ENCODE measurements at places on chromosomes 13 and 19.

GRCh38 chr13:45073809-45074208 lies 46.5 kb upstream of the GTF2F2 start:
- DNase-seq, result no peak

DNA sequence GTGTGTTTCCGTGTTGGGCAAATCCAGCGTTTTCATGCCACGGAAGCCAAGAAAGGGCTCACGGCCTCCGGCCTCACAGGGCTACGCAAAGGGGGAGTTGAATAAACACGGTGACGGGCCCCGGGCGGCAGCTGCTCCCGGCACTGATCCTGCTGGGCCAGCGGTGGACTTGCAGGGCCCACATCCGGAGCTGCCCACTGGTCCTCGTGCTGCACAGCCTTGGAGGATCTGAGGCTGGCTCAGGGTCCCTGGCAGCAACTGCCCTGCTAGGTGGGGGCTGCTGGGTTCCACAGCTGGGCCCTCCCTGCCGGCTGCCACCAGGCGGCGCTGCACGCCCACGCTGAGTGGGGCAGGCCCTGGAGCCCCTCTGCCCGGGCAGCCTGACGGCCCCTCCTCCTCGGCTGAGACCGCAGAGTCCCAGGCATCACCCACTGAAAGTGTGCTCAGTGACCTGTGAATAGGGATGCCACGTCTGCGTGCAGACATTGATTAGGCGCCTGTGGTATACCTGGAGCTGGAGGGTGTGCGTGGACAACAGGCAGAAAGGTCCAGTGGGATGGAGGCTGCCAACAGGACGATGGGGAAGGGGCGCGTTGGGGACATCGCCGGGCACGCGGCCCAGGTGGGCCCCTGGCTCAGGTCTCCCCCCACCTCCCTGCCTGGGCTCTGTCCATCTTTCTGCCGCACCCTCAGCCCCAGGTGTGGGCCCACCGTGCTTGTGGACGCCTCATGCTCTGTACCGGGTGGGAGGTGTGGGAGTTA lies 5.3 kb upstream of the HCN2 start:
- peak; percentile 43 for DNase-seq

DNA sequence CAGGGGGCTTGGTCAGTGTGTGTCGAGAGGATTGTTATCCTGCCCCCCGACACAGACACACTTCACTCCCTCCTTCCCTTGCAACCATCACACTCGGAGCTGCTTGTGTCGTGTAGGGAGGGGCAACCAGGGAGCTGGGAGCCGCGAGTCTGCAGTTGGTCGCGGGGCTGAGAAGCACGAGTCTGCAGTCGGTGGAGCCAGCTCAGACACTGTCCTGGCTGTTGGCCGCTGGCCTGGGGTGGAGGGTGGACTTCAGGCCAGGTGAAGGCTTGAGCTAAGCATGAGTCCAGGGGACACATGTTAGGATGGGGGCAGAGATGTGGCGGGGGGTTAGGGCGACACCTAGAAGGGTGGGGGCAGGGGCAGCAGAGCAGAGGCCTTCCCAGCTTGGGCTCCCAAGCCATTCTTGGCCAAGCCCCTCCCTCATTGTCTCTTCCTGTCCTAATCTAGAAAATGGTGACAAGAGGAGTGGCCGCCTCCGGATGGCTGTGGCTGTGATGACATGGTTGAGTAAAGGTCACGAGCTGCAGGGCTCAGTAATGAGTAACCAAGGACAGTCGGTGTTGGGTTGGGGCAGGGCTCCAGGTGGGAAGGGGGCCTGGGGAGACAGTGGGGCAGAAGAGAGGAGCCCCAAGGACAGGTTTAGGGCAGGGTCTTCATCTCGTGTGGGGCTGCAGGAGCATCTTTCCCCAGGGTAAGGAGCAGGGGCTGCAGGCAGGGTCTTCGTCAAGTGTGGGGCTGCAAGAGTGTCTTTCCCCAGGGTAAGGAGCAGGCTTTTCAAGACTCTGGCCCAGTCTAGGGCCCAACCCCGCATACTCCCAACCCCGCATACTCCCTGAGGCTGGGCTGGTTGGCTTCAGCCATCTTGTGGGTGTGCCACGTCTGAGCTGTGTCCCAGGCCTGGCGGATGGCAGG lies 8.6 kb downstream of the PPP5C start:
- no peak for DNase-seq

- DNase-seq, result no peak
Observed at GRCh38 chr19:13057744-13058143, 44.9 kb downstream of the LYL1 start.

DNA sequence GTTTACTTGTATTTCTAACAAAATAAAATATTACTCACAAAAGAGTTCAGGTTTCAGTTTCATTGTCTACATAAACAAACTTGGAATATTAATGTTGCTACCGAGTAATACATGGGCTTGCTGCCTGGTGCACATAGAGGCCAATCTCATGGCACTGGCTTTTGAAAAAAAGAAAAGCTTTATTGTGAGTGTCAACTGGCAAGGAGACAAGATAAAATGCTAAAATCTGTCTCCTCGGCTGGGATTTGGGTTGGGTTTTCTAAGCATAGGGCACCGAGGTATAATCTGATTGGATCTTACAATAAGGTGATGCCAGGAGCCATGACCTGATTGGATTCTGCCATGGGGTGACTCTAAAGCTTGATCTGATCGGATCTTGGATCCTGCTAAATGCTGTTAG lies 1519.9 kb upstream of the MIR17HG start:
- no peak for DNase-seq

DNA sequence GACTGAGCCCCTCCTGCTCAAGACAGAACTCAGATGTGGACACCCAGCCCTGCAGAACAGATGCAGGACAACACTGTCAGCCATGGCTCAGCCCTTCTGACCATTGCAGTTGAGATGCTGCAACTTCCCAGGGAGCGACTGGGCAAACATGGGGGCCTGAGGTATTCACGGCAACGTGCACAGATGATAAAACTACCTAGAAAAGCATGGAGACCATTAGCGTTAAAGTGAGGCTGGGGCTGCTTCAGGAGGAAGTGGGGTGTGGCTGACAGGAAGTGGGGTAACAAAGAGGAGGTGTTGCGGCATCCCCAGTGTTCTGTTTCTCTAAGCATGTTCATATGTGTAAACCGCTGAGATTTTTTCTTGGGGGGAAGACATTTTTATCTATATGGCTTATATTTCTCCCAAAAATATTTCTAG lies 1.3 kb upstream of the SIGLEC9 start:
- DNase-seq, result no peak

GRCh38 chr19:49983645-49984229 lies 22.8 kb upstream of the SIGLEC11 start:
- peak; percentile 50 for DNase-seq

GRCh38 chr19:19385896-19386869 lies 19.3 kb upstream of the GATAD2A start:
- peak; percentile 41 for DNase-seq

- DNase-seq, result no peak
Observed at GRCh38 chr13:105982219-105982930, 553.1 kb downstream of the EFNB2 start.

GRCh38 chr13:109974354-109974753 lies 188.0 kb upstream of the IRS2 start:
- no peak for DNase-seq

DNA sequence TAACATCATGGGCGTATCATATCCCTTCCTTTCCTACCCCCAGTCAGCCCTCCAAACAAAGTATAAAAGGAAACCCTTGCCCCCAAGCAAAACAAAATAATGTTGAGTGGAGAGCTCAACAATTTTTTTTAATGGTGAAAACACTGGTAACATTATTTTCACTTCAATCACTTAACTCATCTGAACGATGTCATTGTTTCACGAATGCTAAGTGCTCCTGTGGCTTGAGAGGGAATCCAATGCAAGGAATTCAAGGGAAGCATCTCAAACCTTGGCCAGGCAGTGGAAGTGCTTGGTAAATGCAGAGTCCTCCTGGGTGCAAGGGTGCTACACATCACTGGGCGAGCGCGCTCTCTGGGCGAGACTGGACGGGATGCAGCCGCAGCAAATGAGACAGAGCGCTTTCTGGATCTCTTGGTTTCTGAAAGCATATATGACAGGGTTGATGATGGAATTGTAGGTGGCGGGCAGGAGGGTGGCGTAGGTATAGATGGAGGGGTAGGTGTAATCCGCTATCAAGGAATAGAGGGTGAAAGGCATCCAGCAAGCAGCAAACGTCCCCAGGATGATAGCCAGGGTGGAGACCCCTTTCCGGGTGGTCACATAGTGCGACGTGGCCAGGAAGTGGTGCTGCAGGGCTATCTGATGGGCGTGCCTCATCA lies 2.0 kb downstream of the GPR12 start:
- no peak for DNase-seq

- no peak for DNase-seq
Observed at GRCh38 chr19:35859414-35859813, 2.7 kb downstream of the KIRREL2 start.

- no peak for DNase-seq
Observed at GRCh38 chr13:30319655-30320054, 12.3 kb upstream of the KATNAL1 start.

DNA sequence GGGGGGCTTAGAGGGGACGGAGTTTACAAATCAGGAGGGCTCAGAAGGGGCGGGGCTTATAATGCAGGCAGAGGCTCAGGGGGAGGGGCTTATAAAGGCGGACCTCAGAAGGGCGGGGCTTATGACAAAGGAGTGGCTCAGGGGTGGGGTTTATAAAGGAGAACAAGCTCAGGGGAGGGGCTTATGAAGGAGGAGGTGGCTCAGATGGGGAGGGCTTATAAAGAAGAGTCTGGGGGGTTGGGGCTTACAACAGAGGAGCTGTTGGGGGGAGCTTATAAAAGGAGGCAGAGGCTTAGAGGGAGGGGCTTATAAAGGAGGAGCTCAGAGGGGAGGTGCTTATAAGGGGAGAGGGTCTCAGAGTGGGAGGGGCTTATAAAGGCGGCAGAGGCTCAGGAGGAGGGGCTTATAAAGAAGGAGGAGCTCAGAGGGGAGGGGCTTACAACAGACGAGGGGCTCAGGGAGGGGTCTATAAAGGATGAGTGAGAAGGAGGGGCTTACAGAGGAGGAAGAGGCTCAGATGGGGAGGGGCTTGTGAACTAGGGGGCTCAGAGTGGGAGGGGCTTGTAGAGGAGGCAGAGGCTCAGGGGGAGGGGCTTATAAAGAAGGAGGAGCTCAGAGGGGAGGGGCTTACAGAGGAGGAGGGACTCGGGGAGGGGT lies 1.0 kb downstream of the SMIM24 start:
- DNase-seq, result no peak

Measured in stimulated activated CD4-positive, alpha-beta T cell treated with anti-CD3 and anti-CD28 coated beads, Interleukin-15, amount 100 ng/mL, for 1 hour (primary cell).